ENCODE measurements at places on chromosomes 4 and X. TPM values are rescaled to one million over a fixed set of nuclear protein-coding genes. Genes with fewer than 3 reads are reported as not detected.

Gene RGN
- 18.7 TPM for total RNA-seq

Gene CT45A3
- total RNA-seq = not detected

Gene EPGN
- 3.0 TPM for total RNA-seq

Gene MMRN1
- 10.1 TPM for total RNA-seq

Gene GLRB
- total RNA-seq = 11.2 TPM

Gene PDZD4
- total RNA-seq = 2.6 TPM

Gene NXF2B
- not detected for total RNA-seq

Gene PAGE1
- not detected for total RNA-seq

Gene CPZ
- 1.2 TPM for total RNA-seq

Gene MTTP
- total RNA-seq = 2.0 TPM

Gene TAF7L
- not detected for total RNA-seq

Gene UGT8
- 0.12 TPM for total RNA-seq
